Stimulated activated CD4-positive, alpha-beta T cell treated with anti-CD3 and anti-CD28 coated beads, Interleukin-12 subunit alpha, Interleukin-12 subunit beta, amount 100 ng/mL, for 4 hours (primary cell): ENCODE measurements at places on chromosomes 1 and 21.

DNA sequence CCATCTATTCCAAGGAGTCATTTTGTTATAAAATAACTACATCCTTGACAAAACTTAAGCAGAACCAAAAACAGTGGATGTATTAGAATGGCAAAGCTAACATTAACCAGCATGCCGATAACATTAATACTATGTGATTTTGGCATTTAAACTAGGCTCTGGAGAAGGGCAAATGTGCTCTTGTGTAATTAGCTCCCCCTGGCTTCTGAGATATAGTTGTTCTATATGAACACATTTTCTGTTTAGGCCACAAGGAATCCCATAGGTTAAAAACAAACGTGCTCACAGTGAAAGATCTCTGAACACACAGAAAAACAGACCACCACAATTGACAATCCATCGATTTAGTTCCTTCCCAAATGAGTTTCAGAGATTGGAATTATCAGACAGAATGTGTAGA is 57.4 kb upstream of the TARS2 start:
- no peak for DNase-seq

DNA sequence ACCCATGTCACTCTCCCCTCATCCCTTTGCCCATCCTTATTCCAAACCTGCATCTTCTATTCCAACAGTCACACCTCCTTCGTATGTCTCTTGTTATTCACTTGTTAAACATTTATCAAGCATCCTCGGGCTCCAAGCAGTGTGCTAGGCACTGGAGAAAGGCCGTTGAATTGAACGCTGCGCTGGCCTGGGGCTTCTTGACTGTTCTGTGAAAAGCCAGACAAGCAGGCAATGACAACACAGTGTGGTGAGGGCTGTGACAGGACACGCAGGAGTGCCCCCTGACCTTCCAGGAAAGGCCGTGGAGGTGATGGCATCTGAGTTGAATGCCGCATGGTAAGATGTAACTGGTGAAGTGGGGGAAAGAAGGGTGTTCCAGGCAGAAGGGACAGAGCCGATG is 19.2 kb downstream of the ETV3 start:
- no peak for DNase-seq

DNA sequence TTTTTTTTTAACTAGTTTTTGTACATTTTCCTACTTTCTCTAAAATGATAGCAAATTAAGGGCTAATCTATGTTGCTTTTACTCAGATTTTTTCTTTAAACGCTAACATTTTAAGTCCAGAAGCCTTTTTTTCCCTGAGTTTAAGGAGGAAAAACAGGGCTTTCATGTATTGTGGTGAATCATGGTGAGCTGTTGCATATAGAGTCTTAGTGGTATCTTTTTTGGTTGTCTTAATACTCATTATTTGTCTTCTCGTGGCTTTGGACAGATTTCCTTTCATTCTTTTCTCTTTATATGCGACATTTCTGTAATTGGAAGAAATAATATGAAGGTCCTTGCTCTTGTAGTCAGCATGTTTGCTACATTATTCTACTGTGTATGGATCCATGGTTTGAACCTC is 1015.6 kb downstream of the PLA2G4A start:
- DNase-seq = no peak

DNA sequence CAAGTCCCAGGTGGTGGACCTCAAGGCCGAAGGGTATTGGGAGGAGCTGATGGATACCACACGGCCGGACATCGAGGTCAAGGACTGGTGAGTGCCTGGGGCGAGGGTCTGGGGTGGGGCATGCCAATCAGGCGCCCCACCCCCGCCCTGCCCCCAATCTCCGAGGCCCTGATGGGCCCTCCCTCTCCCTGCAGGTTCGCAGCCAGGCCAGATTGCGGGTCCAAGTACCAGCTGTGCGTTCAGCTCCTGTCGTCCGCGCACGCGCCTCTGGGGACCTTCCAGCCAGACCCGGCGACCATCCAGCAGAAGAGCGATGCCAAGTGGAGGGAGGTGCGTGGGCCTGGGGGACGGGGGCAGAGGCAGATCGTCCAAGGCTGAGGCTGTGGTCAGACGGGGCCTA is 3.9 kb downstream of the FBXO44 start:
- DNase-seq = no peak

DNA sequence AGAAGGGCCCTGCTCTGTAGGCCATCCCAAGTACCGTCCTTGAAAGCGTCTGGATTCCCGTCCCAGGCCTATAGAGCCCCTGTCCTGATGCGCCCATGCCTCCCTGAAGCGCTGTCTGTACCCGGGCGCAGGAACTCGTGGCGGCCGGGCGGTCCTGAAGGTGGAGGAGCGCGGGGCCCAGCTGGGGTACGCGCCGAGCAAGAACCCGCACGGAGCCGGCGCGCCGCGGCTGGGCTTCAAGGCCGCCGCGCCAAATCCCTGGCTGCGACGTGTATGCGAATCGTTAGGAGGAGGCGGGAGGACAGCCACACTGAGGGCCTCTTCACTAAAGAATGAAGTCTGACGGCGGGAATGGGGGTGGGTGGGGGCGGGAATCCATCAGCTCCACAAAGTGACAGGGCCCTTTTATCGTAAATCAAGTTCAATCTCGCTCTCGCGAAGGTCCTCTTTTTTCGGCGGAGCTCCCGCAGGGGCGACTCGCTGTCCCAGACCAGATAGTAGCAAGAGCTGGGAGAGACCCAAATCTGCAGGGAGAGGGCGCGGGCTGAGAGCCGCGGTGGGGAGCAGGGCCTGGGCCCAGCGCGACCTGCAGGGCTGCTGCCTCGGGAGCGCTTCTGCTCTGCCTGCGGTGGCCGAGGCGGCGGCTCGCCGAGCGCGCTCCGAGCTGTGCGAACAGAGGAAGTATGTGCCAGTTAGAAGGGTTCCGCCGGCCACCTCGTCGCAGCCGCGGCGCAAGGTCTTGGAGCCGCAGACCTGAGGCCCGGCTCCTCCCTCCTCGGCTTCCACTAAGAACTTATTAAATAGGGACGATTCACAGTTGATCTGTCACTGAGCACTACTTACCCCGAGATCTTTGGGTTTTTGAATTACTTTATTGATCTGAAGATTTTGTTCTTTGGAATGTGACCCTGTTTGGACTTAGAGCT is 10.4 kb downstream of the BARHL2 start:
- no peak for DNase-seq

DNA sequence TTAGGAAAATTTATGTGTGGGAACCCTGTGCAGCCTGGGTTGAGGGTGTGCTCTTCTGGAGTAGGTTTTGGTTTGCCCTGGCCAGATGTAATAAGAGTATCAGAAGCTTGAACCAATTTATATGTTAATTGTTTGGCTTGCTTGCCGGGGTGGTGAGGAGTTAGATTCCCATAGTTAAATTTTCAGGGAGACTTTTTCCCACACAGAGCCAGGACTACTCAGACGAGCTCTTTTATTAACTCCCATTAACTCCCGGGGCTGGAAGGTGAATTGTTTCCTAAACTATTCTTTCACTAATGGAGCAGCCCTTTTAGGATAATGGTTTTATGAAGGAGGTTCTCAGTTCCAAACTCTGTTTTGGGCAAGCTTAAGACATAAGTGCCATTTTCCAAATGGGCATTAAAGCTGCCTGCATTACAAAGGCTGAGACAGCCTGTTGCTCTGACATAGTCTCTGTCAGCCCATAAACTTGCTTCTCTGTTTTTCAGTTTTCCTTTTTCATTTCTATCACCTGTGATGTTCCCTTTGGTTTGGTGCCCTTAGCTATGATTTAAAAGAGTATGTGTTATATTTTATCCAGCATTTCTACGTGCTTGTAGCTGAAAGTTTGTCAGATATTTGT is 18.0 kb upstream of the RAB3GAP2 start:
- no peak for DNase-seq

DNA sequence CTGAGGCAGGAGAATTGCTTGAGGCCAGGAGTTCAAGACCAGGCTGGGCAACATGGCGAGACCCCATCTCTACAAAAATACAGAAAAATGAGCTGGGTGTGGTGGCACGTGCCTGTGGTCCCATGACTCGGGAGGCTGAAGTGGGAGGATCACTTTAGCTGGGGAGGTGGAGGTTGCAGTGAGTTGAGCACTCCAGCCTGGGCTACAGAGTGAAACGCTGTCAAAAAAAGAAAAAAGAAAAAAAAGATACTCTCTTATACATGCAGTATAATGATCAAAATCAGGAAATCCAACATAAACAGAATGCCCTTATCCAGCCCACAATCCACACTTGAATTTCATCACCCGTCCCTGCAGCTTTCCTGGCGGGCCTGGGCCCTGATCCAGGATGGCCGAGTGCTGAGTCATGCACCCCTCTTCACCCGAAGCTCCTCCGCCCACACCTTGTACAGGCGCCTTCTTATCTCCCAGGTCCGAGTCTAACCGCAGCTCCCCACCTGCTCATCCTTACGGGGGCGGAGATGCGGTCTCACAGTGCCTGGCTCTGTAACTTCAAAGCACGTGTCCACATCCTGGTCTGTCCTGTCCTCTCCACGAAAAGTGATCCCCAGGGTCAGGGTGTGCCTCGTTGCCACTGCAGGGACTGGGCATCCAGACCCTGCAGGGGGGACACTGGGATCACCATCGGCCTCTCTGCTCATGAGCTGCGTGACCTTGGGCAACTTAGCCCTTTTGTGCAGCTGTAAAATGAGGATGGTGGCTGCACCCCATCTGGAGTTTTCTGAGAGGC is 120.2 kb upstream of the SLC45A1 start:
- no peak for DNase-seq

GRCh38 chr1:87510540-87510939 is 181.9 kb downstream of the LMO4 start:
- DNase-seq = no peak

DNA sequence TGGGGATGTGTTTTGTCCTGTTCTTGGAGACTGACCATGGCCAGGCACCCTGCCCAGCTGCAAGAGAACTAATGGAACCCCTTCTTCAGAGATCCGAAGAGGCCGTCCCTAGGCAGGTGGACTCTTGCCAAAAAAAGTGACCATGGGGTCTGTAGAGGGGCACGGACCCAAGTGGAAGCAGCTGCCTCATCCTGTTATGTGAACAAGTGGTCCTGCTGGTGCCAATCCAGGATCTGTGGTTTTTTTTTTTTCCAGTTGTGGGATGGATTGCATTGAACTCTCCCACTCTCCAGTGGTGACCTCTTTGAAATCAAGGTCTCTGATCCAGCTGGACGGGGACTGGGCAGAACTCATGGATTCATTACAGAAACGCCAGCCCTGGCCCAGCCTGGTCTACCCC is 71.2 kb downstream of the ARHGEF10L start:
- no peak for DNase-seq

- DNase-seq = no peak
These were observed 89.2 kb downstream of the BEND5 start for GRCh38 chr1:48687282-48688045.

DNA sequence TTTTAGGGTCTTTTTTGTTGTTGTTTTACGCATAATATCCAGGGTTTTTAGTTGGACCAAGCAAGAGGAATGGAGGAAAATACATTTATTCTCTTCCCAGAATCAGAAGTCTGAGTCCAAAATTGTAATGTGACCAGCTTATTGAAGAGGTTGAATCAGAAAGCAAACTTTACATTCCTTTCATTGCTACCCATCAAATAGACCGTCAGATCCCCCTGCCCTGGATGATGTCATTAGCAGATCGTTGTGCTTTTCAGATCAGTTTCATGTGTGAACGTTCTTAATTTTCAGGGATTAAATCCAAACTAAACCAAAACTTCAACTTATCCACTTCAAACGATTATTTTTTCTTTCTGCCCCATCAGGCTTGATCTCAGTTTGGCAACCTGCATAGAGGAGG is 85.7 kb upstream of the NGF start:
- DNase-seq = no peak

GRCh38 chr1:210446479-210446878 is 117.8 kb downstream of the HHAT start:
- peak; percentile 71 for DNase-seq

DNA sequence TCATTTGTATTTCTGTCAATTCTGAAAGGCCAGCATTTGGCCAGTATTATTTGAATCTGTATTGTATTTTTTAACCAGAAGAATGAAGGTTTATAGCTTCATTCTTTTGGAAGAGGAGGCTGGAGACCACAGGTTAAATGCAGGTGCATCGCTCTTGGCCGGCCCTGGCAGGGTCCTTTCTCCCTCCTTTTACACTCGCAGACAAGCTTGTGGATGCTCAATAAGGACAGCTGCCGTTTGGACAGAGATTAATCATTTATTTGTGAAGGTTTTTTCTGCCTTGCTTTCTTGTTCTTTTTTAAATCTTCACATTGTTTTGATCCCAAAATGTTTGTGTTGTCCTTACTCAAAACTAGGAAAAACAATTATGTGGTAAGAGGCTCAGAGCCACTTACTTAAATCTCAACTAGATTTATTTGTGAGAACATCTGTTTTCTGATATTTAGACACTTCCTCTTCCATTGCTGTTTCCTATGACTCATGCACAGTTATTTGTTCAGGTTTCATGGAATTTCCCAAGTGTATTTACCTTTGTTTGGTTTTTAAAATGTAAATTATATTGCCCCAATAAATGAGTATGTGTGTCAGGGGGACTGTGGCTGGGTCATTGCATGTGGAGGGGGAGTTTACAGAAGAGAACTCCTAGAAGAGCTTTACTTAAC is 46.7 kb upstream of the LAMC2 start:
- no peak for DNase-seq

DNA sequence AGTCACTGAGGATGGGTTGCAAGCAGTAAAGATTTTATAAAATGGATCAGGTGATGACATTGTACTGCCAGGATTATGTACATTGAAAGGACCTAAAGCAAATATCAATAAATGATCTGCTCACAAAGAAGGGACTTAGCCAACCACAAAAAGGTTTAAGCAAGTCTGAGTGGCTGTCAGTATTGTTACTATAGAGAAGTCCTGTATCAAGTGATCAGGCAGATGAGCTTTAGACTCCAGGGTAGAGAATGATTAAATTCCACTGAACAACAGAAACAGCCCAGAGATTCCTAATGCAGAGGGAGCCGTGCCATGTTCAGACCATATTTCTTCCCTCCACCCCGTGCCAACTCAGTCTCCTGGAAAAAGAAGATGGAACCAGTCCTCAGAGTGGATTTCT is 138.9 kb downstream of the SETD4 start:
- DNase-seq = no peak
